ENCODE measurements at places on chromosomes 7 and 10.

DNA sequence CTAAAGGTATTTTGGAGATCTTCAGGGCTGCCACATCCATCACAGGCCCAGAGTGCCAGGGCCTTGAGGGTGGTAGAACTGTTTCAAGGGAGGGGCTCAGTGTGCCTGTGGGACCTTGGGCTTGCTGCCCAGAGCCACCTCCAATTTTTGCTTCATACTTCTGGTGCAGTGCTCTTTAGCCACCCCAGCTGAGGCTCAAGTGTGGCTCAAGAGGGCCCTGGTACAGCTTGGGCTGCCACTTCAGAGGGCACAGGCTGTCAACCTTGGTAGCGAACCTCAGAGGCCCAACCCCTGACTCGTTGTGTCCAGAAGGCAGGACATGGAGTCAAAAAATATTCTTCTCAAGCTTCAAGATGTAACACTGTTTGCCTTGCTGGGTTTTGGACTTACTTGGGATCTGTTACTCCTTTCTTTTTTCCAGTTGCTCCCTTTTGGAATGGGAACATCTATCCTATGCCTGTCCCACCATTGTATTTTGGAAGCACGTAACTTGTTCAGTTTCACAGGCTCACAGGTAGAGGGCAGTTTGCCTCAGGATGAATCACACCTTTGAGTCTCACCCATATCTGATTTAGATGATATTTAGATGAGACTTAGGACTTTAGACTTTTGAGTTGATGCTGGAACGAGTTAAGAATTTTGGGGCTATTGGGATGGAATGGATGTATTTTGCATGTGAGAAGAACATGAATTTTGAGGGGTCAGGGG, 224.8 kb downstream of the RPS24 start:
- no peak for DNase-seq

- no peak for DNase-seq
These were observed 57.3 kb downstream of the ST7 start for GRCh38 chr7:117010375-117011133.

DNA sequence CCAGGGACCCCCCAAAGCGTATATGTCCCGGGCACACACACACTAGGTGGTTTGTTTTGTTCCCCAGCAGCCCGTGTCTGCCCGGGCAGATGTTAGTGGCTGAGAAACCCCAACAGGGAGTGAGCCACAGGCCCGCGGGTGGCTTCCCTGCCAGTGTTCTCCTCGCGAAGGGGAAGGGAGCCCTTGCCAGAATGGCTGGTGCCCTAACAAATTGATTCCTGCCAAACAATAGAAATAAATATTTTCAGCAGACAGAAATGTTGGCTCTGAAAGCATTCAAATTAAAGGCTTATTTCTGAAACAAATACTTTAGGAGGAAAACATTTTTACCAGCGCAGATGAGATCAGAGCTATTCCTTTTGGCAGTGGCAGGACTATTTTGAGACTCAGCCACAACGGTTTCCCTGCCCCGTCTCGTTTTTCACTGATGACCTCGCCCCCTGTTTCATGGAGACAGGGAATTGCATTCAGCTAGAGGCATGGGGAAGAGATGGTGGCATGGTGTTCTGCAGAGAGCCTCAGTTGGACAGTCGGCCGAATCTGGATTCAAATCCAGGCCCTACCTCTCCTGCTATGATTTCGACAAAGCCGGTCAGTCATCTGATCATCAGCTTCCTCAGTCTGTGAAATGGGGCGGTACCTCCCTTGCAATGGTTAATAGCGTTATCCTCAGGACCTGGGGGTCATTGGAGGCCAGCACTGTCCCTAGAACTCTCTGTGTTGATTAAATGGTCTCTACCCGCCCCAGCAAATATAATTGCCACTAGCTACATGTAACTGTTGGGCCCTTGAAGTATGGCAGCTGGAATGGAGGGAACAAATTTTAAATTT, 84.5 kb downstream of the CUX1 start:
- no peak for DNase-seq

DNA sequence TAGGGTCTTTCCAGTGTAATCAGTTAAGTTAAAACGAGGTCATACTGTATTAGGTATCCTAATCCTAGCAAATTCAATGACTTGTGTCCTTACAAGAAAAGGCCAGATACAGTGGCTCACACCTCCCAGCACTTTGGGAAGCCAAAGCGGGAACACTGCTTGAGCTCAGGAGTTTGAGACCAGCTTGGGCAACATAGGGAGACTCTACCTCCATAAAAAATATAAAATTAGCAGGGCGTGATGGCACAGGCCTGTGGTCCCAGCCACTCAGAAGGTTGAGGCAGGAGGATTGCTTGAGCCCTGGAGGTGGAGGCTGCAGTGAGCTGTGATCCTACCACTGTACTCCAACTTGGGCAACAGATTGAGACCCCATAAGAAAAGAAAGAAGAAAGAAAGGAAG, 61.1 kb downstream of the CXCL12 start:
- no peak for DNase-seq

GRCh38 chr7:141354251-141354650, 197.0 kb upstream of the AGK start:
- DNase-seq: no peak

DNA sequence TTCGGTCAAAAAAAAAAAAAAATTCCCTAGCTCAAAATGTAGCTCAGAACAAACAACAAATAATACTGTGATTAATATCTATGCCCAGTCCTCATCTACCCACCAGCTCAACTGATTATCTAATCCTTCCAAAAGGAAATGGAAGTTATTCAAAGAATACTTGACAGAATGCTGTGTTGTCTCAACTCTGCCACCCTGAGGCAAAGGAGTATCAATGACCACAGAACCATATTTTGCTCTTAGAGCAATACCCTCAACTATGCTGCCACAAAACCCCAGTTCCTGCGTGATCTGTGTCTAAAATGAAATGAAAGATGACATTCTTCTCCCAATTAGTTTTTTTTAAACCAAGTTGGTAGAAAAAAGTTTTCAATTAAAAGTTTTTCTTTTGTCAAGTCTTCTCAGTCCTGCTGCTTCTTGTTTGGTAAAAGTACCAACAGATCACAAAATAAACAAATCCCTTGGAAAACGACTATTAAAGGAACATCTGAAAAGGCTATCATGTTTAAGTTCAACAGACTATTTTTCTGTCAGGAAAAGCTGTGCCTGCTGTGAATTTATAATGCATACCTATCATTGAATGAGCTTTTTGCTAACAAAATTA, 21.6 kb downstream of the RBM28 start:
- DNase-seq: no peak
